ENCODE measurements at places on chromosomes 5 and 9. TPM values are rescaled to one million over a fixed set of nuclear protein-coding genes. Genes with fewer than 3 reads are reported as not detected.

GRCh38 chr5:159874263-159874662 lies 42.0 kb upstream of the ADRA1B start:
- H3K36me3 ChIP-seq: no peaks in the 10 kb centered on the region
- H3K4me1 ChIP-seq: no peaks in the 10 kb centered on the region
- no peak overlapping the region for H3K4me3 ChIP-seq
- H3K27me3 ChIP-seq: peaks cover 3% of the 10 kb centered on the region
- DNase-seq: no peak

- H3K4me3 ChIP-seq: no peak overlapping the region
- no peaks in the 10 kb centered on the region for H3K4me1 ChIP-seq
- no peak overlapping the region for H3K27ac ChIP-seq
- no peak for DNase-seq
Measured at GRCh38 chr5:122229551-122229950, 82.5 kb upstream of the SNCAIP start.

DNA sequence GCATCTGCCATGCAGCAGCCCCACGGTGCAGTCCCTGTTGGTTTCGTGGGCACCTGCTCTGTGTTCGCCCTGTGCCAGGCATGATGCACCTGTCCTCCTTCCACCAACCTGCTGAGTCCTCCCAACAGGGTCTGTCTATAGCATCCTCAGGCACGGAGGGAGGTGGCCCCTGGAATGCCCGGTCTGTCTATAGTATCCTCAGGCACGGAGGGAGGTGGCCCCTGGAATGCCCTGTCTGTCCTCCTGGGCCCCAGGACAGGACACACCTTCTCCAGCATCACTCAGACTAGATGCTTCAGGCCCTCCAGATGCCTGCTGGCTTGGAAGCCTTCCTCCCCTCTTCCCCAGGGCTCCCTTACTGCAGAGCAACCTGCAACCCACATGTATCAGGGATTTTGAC lies 9.9 kb upstream of the PHYHD1 start:
- peaks cover 65% of the 10 kb centered on the region for H3K4me1 ChIP-seq
- no peak for DNase-seq
- H3K4me3 ChIP-seq: no peak overlapping the region
- H3K36me3 ChIP-seq: peaks cover 45% of the 10 kb centered on the region
- H3K27me3 ChIP-seq: no peaks in the 10 kb centered on the region

Gene XPA
- 11.3 TPM for total RNA-seq

Gene NEUROG1
- total RNA-seq: not detected

Measured in activated T-helper 1 cell treated with anti-CD3 and anti-CD28 coated beads, Interleukin-12 subunit alpha, Interleukin-12 subunit beta, Interleukin-2, Interleukin-4 antibody, amounts not matched to agents 30 ng/mL and 10 ng/mL and 1 ng/mL, durations not matched to agents 14 hours and 24 hours and 36 hours (primary cell).